ENCODE measurements at places on chromosomes 13 and 19.

DNA sequence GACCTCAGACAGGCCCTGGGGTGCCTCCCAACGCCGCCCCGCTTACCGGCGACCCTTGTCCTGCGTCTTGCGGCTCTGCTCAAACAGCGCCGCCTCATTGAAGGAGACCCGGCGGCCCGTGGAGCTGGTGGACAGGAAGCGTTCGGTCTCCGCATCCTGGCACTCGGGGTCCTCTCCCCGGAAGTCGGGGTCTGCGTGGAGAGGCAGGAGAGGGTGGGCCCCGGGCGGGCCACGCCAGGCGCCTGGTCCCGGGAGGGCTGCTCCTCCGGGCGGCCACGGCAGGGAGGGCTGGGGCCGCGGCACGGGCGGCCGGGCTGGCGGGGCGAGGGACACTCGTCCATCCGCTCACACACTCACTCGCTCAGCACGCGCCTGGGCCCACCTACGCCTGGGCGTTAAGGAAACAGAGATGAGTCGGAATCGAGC, 2.8 kb downstream of the CBARP start:
- DNase-seq: no peak

GRCh38 chr13:112616586-112617362, 28.8 kb upstream of the TUBGCP3 start:
- no peak for DNase-seq

GRCh38 chr13:92074658-92075057, 676.2 kb downstream of the GPC5 start:
- DNase-seq: no peak

GRCh38 chr13:76646946-76647345, 239.3 kb downstream of the KCTD12 start:
- DNase-seq: no peak

DNA sequence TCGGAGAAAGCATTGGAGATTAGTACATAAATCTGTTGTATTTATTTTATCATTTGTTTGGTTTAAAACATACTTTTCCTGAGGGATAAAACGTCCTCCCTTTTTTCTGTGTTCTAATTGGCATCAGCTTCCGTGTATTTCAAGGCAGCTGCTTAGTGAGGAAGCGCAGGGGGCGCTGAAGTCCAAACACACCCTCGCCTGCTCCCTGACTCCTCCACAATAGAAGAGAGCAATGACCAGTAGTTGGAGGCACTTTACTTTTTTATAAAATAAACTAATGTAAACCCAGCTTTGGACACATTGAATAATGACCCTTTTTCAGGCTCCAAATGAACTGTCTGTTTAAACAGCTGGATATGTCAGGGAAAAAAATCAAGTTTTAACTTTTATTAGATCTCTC, 79.9 kb downstream of the RNASEH2B start:
- no peak for DNase-seq

GRCh38 chr19:19661675-19662251, 1.7 kb downstream of the ATP13A1 start:
- DNase-seq: no peak

DNA sequence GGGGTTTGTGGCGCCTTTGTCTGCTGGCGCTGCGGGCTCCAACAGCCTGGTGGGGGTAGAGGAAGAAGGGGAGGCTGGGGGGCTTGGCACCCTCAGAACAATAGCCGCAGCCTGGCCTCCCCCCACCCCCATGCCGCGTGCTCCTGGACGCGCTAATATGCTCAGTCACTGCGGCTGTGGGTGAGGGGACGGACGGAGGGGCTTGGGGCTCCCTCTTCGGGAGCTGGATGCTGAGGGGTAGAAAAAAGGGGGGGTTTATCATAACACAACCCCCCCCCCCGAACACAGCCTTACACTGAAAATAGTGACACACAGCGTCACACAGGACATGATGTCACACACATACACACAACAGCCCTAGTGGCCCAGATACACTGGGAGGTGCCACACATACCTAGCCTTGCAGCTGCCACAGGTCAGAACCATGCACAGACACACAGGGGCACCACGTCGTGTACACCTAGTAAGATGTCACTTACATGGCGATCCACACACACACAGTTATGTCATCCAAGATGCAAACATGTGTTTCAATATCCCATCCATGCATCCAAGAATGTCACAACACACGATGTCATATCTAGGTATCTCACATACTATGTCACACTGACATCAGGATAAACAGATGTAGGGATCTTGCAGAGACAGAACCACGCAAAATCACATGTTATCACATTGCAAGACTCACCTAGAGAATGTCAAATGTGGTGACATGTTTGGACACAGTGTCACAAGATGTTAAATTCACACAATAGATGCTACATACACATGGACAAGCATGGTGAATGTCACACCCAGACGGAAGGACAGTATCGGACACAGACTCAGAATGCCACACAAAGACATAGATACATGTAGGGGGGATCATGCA, 806 bp downstream of the MAST1 start:
- no peak for DNase-seq

DNA sequence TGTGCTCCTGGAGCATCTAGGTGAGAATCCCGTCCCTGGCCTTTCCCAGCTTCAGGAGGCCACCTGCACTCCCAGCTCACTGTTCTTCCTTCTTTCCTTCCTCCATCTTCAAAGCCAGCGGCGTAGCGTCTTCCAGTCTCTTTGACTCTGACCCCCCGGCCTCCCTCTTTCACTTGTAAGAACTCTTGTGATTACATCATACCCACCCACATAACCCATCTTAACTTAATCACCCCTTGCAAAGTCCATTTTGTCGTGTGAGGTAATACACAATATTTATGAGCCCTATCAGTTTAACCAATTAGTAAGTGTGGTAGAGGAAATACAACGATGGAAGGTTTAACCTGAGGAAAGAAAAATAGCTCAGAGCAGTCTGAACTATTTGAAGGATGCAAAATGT, 4.6 kb upstream of the CDC16 start:
- DNase-seq: no peak

DNA sequence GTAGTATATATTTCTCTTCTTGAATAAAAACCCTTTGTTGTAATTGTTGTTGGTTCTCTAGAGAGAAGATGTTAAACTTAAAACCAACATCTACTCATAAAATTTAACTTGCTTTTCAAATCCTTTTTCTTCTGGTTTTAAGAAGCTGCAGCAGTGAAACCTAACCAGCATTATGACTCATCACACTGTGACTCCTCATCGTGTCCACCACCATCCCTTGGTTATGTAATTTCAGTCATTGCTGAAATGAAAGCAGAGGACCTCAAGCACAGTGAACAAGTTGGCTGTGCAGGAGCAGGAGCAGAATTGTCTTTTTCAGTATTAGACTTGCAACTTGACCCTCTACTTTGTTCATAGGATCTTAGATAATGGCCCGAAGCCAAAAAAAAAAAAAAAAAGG, 64.9 kb upstream of the HTR2A start:
- no peak for DNase-seq

GRCh38 chr13:114034481-114034891, 60.6 kb upstream of the C13orf46 start:
- no peak for DNase-seq

DNA sequence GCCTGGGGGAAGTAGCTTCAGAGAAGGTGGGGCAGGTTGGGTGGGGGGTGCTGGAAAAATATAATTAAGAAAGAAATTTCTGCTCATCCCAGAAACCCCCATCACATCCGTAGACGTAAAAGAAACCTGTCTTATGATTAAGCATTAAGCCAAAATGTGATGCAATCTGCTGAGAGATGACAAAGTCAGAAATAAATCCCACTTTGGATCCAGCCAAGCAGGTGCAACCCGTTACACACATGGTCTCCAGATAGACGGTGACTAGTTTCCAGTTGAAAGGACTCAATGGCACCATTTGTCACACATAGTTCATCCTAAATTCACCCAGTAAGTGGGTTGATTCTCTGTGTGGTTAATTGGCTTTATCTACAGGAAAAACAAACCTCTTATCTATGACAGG, 34.1 kb downstream of the PSG5 start:
- DNase-seq: no peak

DNA sequence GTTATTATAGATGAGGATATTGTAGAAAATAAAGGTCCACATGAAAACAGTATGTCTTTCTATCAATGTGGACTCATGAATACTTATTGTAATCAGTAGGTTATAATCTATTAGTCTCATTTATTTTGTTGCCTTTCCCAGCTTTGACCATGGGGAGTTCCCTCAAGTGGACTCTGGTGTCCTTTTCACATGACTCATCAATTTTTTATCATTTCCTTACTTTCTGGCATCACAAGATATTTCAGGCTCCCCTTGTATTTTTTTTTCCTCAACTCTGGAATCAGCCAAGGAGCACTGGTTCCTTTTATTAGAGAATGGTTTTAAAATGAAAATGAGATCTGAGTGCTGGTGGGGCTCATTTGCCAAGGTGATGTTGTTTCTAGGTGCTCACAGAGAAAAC, 63.4 kb upstream of the DIAPH3 start:
- DNase-seq: no peak

- no peak for DNase-seq
Observed at GRCh38 chr13:100381595-100382224, 206.9 kb downstream of the GGACT start.

GRCh38 chr19:709196-709964, 645 bp downstream of the PALM start:
- DNase-seq: no peak

- no peak for DNase-seq
Observed at GRCh38 chr13:50446611-50447010, 396.9 kb downstream of the DLEU7 start.

DNA sequence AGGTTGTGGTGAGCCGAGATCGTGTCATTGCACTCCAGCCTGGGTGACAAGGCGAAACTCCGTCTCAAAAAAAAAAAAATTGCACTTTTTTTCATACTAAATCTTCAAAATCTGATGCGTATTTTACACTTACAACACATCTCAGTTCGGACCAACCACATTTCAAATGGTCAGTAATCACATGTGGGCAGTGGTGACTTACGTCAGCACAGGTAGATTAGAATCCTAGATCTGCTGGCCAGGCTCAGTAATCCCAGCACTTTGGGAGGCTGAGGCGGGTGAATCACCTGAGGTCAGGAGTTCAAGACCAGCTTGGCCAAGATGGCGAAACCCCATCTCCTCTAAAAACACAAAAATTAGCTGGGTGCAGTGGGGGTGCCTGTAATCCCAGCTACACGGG, 1.6 kb upstream of the FARSA start:
- no peak for DNase-seq

GRCh38 chr13:48695776-48696175, 42.0 kb downstream of the CYSLTR2 start:
- DNase-seq: no peak

DNA sequence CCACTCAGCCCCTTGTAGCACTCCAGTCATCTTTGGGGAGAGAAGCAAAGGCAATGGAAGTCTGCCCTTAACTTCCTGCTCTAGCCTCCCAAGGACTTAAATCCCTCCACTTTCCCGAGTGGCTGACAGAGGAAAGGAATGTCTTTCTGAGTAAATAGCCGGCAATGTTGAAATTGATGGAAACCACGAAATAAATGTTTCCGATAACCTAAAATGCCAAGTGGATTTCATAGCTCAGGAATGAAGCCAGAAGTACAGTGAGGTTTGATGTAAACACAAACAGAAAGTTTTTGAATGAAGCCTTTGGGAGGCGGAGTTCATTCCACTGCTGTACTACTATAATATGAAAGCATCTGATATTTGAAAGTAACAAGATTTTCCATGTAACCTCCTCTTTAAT, 14.0 kb upstream of the TBC1D4 start:
- DNase-seq: no peak

GRCh38 chr13:47647001-47647400, 354.1 kb downstream of the SUCLA2 start:
- DNase-seq: no peak

DNA sequence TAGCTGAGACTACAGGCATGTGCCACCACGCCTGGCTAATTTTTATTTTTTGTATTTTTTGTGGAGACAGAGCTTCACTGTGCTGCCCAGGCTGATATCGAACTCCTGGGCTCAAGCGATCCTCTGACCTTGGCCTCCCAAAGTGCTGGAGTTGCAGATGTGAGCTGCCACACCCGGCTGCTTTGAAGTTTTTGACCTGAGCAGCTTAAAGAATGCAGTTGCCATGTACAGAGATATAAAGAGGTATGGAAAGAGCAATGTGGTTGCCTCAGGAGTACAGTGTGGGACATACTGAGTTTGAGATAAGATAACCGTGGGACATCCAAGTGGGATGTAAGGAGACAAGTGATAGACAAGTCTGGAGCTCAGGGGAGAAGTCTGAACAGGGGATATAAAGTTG, 82.7 kb upstream of the LSM14A start:
- no peak for DNase-seq

GRCh38 chr19:30807278-30807677, 435.1 kb downstream of the ZNF536 start:
- DNase-seq: no peak

- no peak for DNase-seq
Observed at GRCh38 chr13:98207416-98207815, 30.3 kb upstream of the RNF113B start.

DNA sequence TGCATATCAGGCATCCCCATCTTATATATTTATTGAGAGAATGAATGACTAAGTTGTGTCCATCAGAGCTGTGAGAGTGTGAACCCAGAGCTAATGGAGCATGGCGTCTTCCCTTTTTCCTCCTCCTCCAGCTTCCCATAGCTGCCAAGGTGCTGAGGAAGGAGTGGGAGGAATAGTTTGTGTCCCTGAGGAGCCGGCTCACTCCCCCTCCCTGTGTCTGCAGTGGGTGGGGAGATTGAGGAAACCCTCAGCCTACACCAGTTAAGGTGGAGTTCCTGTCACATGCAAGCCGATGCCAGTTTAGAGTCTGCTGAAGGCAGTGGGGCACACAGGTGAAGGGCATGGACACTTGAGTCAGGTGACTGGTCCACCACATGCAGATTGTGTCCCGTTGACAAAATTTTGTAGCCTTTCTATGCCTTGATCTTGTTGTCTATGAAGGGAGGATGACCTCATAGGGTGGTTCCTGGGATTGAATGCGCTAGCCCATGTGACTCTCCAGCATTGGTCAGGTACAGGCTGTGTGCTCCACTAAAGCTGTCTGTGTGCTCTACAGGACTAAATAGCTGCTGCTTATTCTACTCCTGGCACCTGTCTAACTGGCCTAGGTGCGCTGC, 47.6 kb upstream of the GPI start:
- no peak for DNase-seq

DNA sequence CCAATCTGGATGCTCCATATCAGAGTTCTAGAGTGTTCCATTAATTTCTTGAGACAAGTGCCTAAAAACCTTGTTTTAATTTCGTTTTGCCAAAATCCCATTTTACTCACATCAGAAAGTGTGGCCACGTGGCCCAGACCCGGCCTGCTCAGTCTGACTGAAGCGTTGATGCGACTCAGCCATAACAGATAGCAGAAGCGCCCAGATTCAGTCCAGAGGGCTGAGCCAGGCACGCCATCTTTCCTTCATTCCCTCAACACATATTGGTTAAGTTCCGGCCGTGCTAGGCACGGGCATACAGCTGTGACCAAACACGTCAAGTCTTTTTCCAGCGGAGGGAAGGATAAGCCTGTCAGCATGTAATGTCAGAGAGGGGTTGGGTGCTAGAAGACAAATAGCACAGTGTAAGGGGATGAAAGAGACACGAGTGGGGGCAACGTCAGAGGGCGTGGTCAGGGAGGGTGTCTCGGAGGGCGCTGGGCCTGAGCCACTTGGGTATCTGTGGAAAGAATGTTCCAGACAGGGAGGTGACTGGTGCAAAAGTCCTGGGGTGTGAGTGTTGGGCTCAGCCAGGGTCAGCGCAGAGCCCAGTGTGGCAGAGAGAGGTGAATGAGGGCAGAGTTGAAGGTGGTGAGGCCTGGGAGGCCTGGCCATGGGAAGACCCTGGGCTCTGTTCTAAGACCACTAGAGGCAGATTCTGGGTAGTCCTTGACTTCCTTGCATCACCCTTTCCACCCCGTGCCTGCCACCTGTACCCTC, 3.1 kb downstream of the F10 start:
- no peak for DNase-seq

All from stimulated activated CD4-positive, alpha-beta T cell treated with anti-CD3 and anti-CD28 coated beads, Interleukin-1b, Interleukin-23, amount 100 ng/mL, for 1 hour (primary cell).